ENCODE measurements at places on chromosomes 5 and 9. TPM values are rescaled to one million over a fixed set of nuclear protein-coding genes. Genes with fewer than 3 reads are reported as not detected.

IDNK gene
- 8.2 TPM for total RNA-seq

SOX30 gene
- total RNA-seq = 0.18 TPM

- H3K27me3 ChIP-seq = no peaks in the 10 kb centered on the region
- peak overlapping the region; percentile 56 for H3K27ac ChIP-seq
- peak overlapping the region; percentile 93 for H3K4me3 ChIP-seq
- H3K4me1 ChIP-seq = peaks cover 40% of the 10 kb centered on the region
- no peaks in the 10 kb centered on the region for H3K36me3 ChIP-seq
Observed at GRCh38 chr9:92762781-92763708, 1.6 kb downstream of the BICD2 start.

- peaks cover 55% of the 10 kb centered on the region for H3K4me1 ChIP-seq
- H3K27me3 ChIP-seq = no peaks in the 10 kb centered on the region
- peak; percentile 76 for DNase-seq
- H3K36me3 ChIP-seq = peaks cover 10% of the 10 kb centered on the region
- H3K4me3 ChIP-seq = peak overlapping the region; percentile 63
- H3K27ac ChIP-seq = peak overlapping the region; percentile 90
Observed at GRCh38 chr5:40410231-40410861, 269.4 kb upstream of the PTGER4 start.

GRCh38 chr5:2724831-2725230 lies 26.6 kb downstream of the IRX2 start:
- H3K27ac ChIP-seq = no peak overlapping the region
- no peaks in the 10 kb centered on the region for H3K4me1 ChIP-seq
- H3K4me3 ChIP-seq = no peak overlapping the region
- no peak for DNase-seq
- H3K36me3 ChIP-seq = no peaks in the 10 kb centered on the region

All from activated CD4-positive, alpha-beta memory T cell treated with anti-CD3 and anti-CD28 coated beads, Interleukin-2, amount 10 ng/mL, durations not matched to agents 7 days and 5 days (primary cell).